Activated naive CD4-positive, alpha-beta T cell (primary cell): ENCODE measurements at places on chromosomes 2 and 18.
A peak's percentile ranks its signal among the peaks of the same experiment; 100 is the strongest.

DNA sequence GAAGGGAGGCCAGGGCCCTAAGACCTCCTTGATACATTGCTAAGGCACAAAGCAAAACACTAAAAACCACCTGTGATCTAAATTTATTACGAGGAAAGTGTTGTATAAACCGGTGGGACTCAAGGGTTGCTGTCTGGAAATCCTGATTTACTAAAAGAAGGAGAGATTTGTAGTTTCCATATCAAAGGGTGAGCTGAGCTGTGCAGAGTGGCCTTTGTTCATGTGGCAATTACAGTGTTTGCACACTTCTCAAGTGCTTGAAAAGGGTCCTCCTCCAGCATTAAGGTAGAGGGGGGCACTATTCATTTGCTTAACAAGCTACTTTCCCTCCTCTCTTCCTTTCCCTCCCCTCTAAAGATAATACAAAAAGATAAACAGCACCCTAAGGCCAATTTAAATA, 30.5 kb upstream of the ITGA4 start:
- DNase-seq, result no peak

GRCh38 chr2:192128655-192129054, 66.1 kb downstream of the TMEFF2 start:
- DNase-seq, result no peak

DNA sequence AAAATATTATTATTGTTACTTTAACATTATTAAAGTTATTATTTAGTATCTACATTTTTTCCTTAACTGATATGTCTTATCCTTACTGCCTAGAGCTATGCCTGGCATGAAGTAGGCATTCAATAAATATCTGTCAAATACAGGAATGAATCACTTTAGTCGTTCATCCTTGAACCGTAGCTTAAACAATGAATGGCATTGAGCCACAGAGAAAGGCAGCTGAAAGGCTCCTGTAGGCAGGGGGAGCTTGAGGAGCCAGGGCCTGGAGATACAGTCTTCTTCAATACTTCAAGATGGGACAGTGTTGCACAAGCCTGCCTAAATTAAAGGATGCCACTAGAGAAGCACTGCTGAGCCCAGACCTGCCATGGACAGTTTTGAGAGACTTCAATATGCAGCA, 22.5 kb downstream of the CYRIA start:
- no peak for DNase-seq

DNA sequence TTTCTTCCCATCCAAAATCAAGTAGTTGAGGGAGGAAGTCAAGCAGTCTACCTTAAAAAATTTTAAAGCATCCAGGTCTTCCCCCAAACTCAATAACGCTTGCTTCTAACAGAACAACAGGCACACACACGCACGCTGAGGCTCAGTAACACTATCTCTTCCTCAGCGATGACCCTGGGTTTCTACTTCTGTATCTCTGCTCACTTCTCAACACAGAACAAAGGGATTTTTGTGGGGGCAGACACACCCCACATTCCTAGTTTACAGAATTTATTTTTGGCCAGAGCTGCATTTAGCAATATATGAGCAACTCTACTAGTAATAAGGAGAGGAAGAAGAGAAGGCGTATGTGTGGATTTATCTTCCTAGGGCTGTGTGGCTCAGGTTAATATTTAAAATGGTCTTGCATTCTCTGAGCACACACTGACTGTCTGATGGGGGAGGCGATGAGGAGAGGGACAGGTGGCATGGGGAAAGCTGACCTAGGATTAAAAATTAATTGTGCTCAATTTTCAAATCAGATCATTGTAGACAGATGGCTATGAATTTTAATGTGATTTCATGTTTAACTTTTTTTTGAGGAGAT, 71.3 kb upstream of the PPM1B start:
- no peak for DNase-seq

DNA sequence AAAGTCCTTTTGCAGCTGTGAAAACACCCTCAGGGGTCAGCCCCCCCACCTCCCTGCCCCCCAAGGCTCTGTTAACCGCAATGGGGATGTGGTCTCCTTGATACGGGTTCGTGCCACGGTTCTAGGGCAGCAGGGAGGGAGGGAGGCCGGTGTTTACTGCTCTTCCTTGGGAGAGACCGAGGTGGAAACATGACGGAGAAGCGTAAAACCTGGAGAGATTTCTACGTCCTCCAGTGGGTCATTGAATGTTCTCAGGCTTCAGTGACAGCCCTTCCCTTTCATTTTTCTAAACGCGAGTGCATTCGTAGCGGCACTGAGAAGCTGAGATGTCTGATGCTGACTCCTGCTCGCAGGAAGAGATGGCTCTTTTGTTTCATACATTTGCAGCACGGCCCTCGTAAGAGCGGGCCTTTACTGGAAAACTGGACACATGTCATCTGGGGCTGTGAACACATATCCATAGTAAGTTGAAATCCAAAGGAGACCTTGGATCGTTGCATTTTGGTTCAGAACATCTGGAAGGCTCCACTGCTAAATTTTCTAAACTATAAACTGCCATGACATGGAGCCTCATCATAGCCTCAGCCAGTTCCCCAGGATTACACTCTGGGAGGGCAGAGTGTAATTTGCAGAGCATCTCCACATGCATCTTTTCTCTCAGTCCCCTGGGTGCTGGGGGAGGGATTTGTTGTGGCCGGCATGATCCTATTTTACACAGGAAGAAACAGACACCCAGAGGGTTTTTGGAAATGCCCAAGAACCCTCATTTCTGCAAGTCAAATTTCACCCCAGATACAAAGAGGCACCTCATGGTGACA, 40.6 kb upstream of the HDAC4 start:
- no peak for DNase-seq

GRCh38 chr18:456361-457139, 44.0 kb downstream of the COLEC12 start:
- DNase-seq, result no peak

DNA sequence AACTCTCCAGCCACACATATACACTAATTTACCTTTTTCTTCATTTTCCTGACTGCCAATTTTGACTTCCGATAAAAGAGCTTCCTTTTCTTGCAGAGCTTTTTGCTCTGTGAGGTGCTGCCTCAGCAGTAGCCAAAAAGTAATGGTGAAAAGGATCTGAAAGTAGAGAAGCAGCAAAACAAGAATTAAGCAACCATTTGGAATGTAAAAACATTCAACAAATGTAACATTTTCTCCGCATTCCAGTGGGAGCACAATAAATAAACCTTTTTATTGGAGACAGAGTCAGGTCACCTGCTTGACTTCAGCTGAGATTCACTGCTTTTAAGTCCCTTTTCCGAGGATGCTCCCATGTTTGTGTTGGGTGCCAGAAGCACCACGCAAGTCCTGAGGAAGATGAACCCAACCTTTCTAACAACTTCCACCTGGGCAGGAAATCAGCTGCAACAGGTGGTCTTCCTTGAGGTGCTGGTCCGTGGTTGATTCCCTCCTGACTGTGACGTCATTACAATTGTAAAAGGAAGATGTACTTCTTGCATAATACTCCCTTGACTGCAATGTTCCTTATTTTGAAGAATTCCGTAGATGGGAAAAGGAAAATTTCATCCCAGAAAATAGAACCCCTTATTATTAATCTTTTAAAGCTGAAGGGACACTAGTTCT, 265.5 kb downstream of the NAPG start:
- DNase-seq, result no peak

- no peak for DNase-seq
Observed at GRCh38 chr2:185241556-185241955, 497.0 kb upstream of the FSIP2 start.

DNA sequence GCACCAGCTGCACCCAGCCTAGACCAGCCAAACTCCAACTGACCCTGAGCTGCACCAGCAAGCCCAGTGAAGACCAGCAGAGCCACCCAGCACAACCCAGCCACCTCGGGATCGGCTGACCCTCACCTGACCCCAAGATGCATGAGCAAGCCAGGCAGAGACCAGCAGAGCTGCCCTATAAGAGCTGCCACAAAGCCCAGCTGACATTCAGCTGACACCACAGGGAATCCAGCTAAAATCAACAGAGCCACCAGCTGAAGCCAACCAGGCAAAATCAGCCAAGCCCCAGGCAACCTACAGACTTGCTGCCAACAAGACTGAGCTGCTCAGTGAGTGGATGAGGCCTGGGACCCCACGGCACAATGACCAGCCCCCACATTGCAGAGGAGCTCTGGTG, 54.6 kb downstream of the CYP27C1 start:
- DNase-seq, result no peak

GRCh38 chr2:240355962-240356361, 79.5 kb upstream of the GPC1 start:
- no peak for DNase-seq

DNA sequence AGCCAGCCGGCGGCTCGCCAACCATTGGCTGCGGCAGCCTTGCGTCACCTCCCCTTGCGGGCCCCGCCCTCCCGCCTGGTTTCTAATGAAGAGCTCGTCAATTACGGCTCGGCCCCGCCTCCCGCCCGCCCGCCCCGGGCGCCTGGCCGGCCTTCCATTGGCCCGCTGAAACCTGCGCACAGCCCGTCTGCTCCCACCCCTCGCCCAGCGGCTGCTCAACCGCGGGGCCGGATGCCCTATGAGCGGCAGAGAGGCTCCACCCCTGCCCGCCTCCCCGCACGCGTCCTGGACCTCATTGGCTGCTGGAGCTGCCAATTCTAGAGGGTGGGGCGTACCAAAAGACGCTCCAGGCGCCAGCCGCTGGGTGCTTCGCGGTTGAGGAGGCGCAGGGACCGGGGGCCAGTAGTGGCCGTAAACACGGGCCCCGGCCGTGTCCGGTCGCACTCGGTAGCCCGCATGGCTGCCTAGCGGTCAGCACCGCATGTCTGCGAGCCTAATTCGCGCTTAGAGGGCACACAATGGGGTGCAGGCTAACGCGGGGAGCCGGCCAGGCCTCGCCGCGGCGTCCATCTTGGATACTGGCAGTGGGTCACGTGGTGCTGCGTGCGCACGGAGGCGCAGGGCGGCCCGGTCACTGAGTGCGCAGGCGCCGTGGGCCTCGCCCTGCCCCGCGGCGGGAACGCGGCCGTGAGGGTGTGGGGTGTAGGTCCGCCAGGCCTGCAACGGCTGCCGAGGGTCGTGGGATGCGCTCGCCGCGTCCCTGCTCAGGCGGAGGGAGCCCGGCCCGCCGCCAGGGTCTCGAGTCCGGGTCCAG, 454 bp upstream of the HDAC4 start:
- DNase-seq, result peak; percentile 99

- DNase-seq, result no peak
Observed at GRCh38 chr2:25551316-25551715, 122.1 kb downstream of the DTNB start.

GRCh38 chr18:24602201-24602600, 141.8 kb downstream of the HRH4 start:
- DNase-seq, result no peak

DNA sequence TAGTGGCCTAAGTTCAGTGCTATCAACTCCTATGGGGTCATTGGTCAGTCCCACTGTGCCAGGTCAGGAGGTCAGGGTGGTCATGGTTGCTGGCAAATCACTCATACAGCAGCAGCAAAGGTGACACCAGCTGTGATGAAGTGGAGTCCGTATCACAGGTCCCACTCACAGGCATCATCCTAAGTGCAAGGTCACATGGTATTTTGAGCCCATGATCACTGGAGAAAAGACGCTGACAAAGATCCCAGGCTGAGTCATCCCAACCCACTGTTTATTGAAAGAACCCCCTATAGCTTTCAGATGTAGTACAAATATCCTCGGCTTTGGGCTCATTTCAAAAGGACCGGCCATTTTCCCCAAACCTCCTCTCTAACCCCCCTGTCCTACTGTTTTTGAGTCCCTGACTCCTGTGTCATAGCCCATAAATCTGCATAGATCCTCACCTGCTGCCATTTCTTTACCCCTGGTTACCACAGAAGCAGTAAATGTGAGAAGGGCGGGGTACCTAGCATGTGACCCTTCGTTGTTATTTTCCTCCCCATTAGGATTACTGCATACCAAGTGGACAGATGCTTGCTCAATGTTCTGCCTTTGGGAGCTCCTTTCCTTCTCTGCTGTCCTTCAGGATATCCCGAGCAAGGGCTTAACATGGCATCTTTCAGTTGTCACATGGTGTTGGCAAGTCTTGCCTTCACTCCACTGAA, 107.7 kb downstream of the COL6A3 start:
- DNase-seq, result no peak

- DNase-seq, result no peak
Observed at GRCh38 chr2:74707837-74708236, 53.8 kb downstream of the SEMA4F start.

DNA sequence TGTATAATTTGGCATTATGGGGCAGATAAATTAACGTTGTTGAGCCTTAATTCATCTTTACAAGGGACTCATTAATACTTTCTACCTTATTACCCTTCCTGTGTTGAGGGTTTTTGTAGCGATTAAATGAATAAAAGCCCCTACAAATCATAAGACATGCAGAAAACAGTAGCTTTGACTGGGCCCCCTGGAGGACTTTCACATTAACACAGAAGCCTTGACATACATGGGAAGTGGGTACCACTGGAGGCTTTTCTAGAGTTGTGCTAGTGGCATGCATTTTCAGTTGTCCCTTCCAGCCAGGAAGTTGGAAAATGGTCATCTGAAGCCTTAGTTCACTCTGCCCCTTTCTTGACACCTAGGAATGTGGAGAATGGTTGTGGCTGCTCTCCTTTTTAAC, 30.2 kb downstream of the MTA3 start:
- no peak for DNase-seq

DNA sequence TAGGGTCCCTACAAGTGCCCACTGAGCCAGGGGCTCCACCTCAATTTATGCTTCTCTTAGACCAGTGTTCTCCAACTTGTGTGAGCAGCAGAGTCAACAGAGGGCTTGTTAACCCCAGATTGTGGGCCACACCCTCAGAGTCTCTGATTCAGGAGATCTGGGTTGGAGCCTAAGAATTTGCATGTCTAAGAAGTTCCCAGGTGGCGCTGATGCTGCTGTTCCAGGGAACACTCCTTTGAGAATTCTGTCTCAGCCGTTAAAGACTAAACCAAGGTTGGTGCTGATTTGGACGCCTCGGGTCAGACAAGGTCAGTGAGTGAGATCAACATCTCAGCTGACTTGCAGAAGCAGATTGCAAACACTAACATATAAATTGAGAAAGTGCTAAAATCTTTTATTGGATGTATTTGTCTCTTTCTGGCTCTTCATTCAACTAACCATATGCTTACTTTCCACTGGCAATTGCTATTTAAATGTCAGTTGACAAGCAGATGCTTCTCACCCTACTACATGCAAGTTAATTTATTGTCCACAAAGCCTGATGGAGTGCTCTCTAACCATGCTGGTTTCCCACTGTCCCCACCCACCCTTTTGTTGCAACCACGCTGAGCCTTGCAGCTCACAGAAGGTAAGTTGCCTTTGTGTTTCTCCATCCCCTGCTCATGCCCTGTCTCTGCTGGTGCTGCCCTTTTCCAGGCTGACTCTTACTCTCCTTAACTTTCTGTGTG, 31.5 kb downstream of the LYPD1 start:
- no peak for DNase-seq

- DNase-seq, result no peak
Observed at GRCh38 chr2:170512266-170512665, 202.9 kb upstream of the SP5 start.
